ENCODE measurements at places on chromosomes 1 and 21.

- no peak for DNase-seq
These were observed 6.8 kb upstream of the HAX1 start for GRCh38 chr1:154265586-154265985.

GRCh38 chr1:111705841-111706240, 33.4 kb downstream of the INKA2 start:
- no peak for DNase-seq

GRCh38 chr1:244161236-244161510, 110.1 kb downstream of the ZBTB18 start:
- no peak for DNase-seq

DNA sequence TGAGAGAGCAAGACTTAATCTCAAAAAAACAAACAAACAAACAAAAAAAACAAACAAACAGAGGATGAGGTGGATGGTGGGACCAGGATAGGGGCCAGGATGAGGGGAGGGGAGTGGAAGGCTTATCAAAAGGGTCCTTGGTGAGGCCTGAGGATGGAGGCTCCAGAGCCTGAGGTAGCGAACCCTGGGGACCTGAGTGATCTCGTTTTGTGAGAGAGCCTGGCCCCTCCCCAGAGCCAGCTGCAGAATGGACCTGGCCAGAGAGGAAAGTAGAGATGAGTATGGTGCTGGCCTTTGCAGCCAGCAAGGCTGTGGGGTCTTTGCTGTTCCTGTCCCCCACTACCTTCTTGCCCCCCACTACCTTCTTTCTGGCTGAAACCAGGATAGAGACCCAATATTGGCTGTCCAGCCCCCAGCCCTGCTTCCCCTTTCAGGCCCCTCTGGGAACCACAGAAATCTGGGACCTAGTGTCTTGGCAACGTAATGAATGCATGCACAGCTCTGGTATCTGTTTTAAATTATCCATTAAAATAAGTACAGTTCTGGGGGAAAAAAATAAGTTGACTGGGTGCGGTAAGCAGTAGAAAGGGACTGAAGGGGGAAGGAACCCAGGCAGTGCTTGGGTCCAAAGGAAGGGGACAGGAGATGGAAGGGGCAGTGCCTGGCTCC, 1.1 kb upstream of the LMNA start:
- no peak for DNase-seq

GRCh38 chr1:224245188-224245587, 62.1 kb downstream of the DEGS1 start:
- no peak for DNase-seq

- DNase-seq = no peak
These were observed 4.3 kb upstream of the ERI3 start for GRCh38 chr1:44359234-44359935.

- DNase-seq = no peak
These were observed 14.0 kb upstream of the CTRC start for GRCh38 chr1:15424146-15424667.

- DNase-seq = no peak
These were observed 730.2 kb downstream of the LRRIQ3 start for GRCh38 chr1:73467731-73468130.

- DNase-seq = no peak
These were observed 88.7 kb upstream of the IFFO2 start for GRCh38 chr1:19044975-19045831.

DNA sequence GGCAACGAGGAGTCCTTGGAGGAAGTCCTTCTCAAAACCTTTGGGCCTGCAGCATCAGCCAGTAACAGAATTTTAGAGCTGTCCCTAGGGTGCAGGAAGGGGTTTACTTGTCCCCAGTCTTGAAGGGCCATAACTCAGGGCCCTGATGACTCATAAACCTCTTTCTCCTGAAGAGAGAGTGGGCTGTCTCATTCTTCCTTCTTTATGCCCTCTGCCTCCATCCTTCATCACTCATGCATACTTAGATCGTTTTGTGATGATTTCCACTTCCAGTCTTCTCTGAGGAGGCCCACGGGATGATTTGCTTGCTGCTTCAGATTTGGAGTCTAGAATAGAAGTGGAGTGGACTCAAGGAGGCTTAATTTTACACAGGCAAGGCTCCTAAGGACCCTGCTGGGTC, 60.2 kb downstream of the NDUFS5 start:
- no peak for DNase-seq

DNA sequence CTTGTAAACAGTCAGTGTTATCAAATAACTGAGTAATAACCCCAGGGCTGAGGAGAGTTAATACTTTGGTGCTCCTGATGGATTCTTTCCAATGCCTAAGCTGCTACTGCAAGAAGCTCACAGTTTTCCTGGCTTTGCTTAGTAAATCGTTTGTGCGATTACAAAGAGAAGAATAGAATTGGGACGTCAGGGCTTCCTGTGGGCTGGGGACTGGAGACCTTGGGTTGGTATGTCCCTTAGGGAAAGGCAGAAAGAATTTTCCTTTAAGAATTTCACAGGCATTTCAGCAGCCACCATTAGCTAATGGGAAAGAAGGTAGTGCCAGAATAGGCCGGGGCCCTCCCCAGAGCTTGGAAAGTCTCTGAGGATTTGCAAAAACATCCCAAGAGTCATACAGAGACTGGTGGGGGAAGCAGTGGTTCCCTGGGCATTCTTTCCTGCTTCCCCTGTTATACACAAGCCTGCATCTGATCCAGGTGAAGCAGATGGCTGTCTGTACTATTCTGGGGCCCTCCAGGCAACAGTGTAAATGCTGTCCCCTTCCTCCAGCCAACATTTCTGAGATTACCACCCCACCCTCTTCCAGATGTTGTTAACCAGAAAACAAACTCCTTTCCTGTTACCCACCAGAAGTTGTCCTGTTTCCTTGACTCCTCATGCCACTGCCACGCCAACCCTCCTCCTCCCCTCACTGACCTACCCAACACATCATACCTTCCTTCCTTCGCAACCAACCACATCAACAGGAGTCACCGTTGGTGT, 40.2 kb downstream of the PLXNA2 start:
- no peak for DNase-seq

- DNase-seq = no peak
These were observed 206.3 kb upstream of the NR5A2 start for GRCh38 chr1:199821029-199821779.

GRCh38 chr1:6321205-6321604, 60.3 kb upstream of the GPR153 start:
- DNase-seq = no peak

GRCh38 chr1:221439747-221440501, 302.0 kb downstream of the DUSP10 start:
- DNase-seq = no peak

DNA sequence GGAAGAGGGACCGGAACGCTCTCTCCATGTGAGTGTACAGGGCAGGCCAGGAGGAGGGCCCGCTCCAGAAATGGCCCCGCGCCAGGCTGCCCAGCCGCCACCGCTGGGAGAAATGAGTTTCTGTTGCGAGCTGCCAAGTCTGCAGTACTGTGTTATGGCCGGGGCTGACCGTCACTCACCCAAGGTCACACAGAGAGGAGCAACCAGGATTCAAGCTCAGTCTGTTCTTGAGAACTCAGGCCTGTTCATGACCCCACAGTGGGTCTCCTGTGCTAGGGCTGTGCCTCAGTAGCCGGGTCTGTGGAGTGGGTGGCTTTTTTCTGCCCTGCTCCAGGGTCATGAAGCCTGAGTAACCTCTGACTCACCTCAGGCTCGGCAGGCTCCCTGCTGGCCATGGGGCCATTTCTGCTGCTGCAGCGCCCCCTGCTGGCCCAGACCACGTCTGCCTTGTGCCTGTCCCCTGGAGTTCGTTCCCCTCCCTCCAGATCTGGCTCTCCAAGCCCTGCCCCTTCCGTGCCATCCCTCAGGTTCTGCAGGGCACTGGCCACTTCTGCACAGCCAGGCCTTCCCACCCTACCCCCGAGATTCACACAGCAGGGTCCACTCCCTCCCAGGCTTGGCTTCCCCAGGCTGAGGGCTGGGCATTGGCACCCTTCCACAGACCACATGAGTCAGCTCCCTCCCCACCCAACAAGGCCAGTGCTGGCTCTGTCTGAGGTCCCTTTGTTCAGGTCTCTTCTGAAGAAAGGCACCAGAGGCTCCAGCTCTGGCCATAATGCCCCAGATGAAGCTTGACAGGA, 51.8 kb downstream of the EDN2 start:
- peak; percentile 72 for DNase-seq

DNA sequence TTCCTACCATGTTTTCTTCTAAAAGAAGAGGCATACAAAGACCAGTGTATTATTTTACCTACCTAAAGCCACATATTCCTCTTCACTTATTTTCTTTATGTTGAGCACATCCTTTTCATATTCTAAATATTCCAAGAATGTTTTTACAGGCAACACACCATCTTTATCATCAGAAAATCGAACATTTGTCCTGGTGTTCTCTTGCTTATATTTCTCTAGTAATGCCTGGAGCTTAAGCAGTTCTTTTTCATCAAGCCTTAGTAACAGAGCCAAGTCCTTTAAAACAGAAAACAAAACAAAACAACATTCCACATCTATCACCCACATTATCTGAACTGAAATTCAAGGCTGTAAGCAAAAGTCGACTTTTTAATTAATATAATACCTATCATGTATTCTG, 88.7 kb downstream of the IARS2 start:
- DNase-seq = no peak

DNA sequence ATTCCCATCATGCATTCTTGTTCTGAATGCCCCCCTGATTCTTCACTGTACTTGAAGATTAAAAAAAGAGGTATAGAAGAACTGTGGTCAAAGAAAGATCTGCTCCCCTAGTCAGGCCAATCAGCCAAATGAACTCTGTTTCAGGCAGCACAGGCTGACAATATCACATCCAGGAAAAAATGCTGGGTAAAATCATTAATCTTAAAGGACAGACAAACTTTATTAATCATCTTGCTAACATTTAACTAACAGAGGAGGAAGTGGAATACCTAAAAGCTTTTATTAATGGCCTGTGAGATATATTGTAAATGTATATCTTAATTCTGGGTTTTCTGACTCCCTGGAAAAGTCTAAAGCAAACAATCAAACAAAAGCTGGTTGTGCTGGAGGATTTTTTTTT, 660.5 kb upstream of the PRMT6 start:
- no peak for DNase-seq

DNA sequence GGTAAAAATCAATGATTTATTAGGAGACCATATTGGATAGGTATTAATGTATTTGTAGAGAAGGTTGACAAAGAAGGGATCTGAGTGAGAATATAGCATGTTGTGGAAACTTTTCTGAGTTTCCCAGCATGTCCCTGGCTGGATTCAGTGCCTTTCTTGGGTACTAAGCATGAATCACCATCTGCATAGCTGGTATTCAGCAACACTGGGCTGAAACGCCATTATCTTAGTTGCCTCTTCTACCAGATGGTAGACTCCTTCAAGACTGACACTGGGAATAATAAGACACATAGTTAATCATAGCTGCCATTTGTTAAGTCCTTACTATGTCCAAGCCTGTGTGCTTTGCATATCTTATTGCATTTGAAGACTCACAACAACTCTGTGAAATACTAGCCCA, 45.5 kb downstream of the ATP5PF start:
- peak; percentile 16 for DNase-seq

DNA sequence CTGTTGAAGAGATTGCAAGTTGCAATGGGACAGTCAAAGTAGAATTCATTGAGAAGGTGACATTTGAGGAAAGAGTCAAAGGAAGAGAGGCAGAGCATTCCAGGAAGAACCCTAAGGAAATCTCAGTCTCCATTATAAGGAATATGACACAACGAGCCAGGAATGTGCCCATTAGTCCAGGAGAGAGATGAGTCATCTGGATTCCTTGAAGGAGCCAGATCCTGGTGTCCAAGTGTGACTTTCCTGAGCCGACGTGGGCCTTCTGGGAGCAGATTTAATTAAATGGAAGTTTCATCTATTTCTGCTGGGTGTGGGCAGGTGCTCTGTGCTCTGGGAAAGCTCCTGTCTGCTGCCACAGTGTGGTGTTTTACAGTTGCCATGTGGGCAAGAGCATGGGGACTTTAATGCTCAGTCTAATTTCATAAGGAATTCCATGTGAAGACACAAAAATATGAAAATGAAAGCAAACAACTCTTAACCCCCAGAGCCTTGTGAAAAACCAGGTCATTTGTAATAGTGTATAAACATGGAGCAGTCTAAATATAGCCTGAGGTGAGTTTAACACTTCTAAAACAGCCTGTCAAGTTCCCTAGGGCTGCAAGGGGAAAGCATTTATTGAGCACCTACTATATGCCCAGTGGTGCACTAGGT, 111.4 kb upstream of the ARTN start:
- no peak for DNase-seq

GRCh38 chr1:119219711-119220110, 79.3 kb upstream of the WARS2 start:
- no peak for DNase-seq

DNA sequence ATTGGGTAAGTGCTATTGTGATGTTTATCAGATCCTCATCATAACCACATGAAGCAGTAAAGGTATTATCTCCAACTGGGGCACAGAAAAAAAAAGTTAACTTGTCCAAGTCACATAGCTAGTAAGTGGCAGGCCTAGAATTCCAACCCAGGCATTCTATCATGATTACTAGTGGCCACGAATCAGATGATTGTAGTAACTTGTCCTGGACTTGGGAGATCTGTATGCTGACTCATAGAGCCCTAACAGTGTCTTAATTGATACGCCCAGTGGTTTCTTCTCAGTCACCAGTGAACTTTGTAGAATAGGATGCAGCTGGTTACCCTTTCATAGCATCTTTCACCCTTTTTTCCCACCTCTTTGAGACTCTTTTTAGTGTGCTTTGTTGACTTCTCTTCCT, 91.1 kb upstream of the UBE2U start:
- no peak for DNase-seq

DNA sequence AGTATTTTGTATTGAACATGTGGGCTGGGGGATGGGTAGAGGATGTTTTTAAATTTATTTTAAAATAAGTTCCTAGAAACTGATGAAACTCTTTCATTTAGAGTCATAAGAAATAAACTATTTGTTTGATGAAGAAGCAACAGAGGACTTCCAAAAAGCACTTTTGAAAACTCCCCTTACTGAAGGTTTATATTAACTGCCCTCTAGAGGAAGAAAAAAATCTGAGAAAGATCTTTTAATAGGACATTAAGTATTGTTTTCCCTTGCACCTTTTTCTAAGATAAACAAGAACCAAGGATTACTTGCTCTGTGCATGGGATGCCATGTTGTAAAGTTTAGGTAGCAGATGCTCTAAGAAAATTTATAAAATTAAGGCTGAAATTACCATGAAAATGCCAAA, 14.1 kb downstream of the DISP1 start:
- DNase-seq = no peak

GRCh38 chr1:157233131-157233530, 94.9 kb upstream of the ETV3 start:
- no peak for DNase-seq

GRCh38 chr1:208183977-208184911, 59.9 kb downstream of the PLXNA2 start:
- DNase-seq = peak; percentile 68

GRCh38 chr1:237851210-237851845, 39.4 kb downstream of the ZP4 start:
- DNase-seq = peak; percentile 49

DNA sequence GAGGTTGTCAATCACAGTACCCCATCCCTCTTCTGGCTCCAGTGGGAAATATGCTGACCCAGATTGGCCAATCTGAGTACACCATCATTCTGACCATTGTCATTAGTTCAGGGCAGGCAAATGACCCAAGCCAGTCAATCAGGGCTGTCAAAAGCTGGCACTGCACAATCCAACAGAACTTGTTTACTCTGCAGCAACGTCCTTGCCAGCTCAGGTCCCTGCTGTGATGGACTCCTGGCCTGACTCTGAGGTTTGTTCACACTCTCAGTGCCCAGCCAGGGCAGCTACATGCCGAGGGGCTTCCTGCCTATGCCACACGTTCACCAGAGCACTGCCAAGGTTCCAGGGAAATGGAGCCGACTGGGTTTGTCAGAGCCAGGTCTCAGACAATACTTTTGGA, 14.7 kb upstream of the OVAAL start:
- no peak for DNase-seq

- DNase-seq = no peak
These were observed 117.7 kb downstream of the SLC45A1 start for GRCh38 chr1:8435569-8436071.
